ENCODE measurements at places on chromosomes 11 and 22.

- DNase-seq: no peak
Observed at GRCh38 chr11:16096336-16096735, 260.0 kb downstream of the SOX6 start.

GRCh38 chr22:47548953-47549740 lies 786.7 kb downstream of the TBC1D22A start:
- no peak for DNase-seq

DNA sequence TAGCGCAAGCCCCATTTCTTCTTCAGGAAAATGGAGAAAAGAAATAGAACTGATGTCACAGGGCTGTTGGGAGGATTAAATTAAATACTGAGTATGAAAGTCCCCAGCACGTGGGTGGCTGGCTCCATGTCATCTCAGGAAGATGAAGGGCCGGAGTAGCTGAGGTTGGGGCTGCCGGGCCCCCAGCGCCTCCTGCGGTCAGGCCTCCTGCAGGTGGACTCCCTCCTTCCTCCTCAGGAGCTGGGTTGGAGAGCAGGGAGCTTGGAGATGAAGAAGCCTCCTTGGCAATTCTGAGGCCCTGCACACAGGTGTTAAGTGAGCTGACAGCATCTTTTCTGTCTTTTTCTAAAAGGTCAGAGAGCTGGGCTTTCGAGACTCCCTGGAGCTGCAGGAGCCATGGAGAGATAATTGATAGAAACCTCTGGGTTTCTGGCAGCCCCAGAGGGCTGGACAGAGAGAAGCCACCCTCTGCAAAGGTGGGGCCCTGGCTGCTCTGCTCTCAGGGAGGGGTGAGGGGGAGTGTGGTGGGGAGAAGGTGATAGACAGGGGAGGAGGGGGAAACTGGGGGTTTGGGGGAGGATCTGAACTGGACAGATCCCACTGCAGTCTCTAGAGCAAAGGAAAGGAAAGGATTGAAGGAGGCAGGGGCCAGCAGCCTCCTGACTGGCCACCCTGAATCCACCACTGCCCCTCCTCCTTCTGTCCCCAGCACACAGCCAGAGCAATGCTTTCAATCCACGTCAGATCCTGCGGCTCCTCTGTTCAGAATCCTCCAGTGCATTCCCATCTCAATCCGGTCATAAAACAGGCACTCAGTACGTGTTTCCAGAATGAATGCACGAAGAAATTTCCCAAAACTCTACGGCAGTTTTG lies 210.8 kb downstream of the CEP164 start:
- no peak for DNase-seq

GRCh38 chr11:130837194-130837593 lies 79.1 kb downstream of the SNX19 start:
- DNase-seq: no peak

GRCh38 chr22:45273452-45274075 lies 11.2 kb upstream of the UPK3A start:
- no peak for DNase-seq

GRCh38 chr11:44716256-44716655 lies 10.5 kb upstream of the TSPAN18 start:
- no peak for DNase-seq

DNA sequence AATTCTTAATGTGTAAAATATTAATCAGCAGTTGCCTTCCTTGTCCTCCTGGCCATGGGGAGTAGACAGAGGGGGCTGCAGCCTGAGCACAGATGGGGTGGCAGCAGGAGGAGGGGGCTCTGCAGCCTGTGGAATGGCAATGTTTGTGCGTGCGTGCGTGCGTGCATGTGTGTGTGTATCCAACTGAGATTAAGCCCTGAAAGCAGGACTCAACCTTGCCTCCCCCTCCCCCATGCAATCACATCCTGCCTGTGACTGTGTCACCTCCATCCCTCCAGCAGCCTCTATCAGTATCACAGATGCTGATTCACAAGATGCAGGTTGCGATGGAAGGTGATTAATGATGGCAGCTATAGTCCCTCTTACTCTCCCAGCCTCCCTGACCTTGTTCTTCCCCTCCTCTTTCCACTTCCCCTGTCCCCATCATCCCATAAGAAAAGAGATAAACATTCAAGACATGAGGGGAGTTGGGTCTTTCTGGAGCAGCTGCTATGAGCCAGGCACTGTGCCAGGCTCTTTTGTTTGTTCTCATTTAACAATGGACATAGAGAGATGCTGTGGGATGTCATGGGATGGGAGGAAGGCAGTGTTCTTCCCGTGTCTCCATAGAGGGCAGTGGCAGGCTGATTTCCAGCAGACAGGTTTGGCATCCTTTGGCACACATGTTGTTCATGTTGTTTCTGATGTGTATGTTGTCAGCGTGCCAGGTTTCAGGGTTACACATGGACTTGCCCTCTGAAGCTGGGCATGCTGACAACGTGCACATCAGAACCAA lies 43.8 kb upstream of the NECTIN1 start:
- no peak for DNase-seq

- no peak for DNase-seq
Observed at GRCh38 chr11:14727215-14727614, 83.6 kb downstream of the PDE3B start.

Data from inflammatory macrophage treated with lipopolysaccharide for 1 hour (primary cell).